ENCODE measurements at places on chromosomes 11 and 22. TPM values are rescaled to one million over a fixed set of nuclear protein-coding genes. Genes with fewer than 3 reads are reported as not detected.

GRCh38 chr11:125768336-125769046 is 10.1 kb downstream of the PATE2 start:
- no peak for DNase-seq
- no peaks in the 10 kb centered on the region for H3K27me3 ChIP-seq
- H3K4me3 ChIP-seq = no peak overlapping the region
- no peak overlapping the region for H3K27ac ChIP-seq

- H3K36me3 ChIP-seq = no peaks in the 10 kb centered on the region
- no peaks in the 10 kb centered on the region for H3K27me3 ChIP-seq
- no peak overlapping the region for H3K4me3 ChIP-seq
- DNase-seq = no peak
- no peaks in the 10 kb centered on the region for H3K4me1 ChIP-seq
Measured at GRCh38 chr11:79834015-79834414, 393.2 kb upstream of the TENM4 start.

DNA sequence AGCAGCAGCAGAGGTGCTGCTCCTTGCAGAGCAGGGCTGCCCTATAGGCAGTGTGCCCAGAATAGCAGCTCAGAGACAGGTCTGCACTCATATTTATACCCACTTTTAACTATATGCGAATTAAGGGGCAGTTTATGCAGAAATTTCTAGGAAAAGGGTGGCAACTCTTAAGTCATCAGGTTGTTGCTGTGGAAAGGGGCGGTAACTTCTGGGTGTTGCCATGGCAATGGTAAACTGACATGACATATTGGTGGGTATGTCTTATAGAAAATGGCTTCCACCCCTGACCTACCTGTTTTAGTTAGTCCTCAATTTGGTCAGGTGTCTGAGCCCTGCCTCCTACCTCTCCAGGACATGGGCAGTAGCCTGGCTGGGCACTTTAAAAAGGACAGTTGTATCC is 122.3 kb downstream of the ATXN10 start:
- H3K27ac ChIP-seq = no peak overlapping the region
- peaks cover 6% of the 10 kb centered on the region for H3K36me3 ChIP-seq
- no peaks in the 10 kb centered on the region for H3K27me3 ChIP-seq
- no peaks in the 10 kb centered on the region for H3K4me1 ChIP-seq
- H3K4me3 ChIP-seq = no peak overlapping the region

DNA sequence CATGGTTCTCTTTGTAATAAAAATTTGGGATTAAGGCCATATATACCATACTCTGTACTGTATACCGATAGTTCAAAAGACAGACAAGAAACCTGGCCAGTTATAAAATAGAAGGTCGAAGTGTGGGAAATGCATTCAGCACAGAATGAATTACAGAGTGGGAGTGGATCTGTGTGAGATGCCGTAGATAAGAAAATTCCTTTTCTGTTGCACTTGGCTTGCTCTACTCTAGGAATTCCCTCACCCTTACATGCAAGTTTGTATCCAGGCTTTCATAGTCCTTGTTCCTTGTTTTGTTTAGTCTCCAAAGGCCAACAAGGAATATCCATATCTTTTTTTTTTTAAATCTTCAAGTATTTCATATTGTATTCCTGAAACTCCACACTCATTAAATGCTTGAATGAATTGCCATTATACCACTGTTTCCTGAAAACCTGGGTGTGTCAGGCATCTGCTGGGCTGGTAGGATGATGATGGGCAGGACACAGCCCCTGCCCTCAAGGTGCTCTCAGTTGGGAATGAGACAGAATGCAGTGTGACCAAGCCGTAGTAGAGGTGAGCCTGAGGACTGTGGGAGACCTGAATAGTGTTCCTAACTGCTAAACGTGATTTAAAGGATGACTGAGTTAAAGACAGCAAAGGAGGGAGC is 53.5 kb downstream of the TEAD1 start:
- H3K27me3 ChIP-seq = no peaks in the 10 kb centered on the region
- H3K4me1 ChIP-seq = no peaks in the 10 kb centered on the region
- H3K4me3 ChIP-seq = no peak overlapping the region
- no peaks in the 10 kb centered on the region for H3K36me3 ChIP-seq

DNA sequence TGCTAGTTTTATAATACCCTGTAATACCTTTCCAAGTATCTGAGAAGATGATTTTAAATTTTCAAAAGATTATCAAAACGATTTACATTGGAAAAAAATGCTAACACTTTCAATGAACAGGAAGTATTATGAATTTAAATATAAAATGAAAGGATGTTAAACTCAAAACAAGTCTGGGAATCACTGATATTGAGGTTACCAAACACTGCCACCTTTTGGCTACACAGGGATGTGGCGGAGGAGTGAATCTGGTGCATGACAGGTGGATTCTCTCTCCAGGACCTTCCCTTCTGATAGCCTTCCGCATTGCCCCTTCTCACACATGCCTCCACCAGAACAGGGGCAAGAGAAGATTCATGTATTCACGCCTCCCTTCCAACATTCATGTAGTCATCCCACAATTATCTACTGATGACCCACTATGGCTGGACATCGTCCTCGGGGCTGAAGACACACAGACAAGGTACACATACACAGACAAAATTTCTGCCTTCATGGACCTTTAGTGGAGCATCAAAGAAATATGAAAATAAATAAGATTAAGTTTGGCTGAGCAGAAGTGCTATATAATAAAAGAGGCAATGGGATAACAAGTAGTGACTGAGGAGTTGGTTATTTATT is 34.7 kb downstream of the ATG16L2 start:
- no peaks in the 10 kb centered on the region for H3K4me1 ChIP-seq
- H3K27me3 ChIP-seq = no peaks in the 10 kb centered on the region
- DNase-seq = no peak
- H3K36me3 ChIP-seq = no peaks in the 10 kb centered on the region
- no peak overlapping the region for H3K4me3 ChIP-seq
- H3K27ac ChIP-seq = no peak overlapping the region

DNA sequence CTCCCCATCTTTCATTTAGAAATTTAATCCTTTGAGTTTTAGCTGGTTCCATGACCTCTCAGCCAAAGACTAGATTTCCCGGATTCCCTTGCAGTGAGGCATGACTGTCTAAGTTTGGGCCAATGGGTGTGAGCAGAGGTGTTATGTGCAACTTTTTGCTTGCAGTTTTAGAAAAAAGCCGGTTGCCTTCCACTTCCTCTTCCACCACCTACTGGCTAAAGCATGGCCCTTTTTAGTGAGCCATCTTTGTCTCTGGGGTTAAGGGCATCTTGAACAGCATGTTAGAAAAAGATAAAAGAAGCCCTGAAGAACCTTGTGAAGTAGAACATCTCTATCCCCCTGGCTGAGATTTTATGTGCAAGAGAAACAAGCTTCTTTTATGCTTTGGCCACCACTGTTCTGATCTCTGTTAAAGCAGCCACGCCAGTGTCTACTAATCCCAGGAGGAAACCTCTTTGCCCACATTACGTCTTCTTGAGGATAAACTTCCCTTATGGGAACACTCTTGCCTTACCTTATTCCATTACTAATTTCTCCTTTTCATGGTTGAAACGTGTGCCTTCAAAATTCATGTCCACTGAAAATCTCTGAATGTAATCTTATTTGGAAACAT is 279.9 kb downstream of the TENM4 start:
- no peaks in the 10 kb centered on the region for H3K4me1 ChIP-seq
- no peak overlapping the region for H3K4me3 ChIP-seq
- H3K27ac ChIP-seq = no peak overlapping the region
- no peak for DNase-seq
- H3K27me3 ChIP-seq = no peaks in the 10 kb centered on the region
- H3K36me3 ChIP-seq = no peaks in the 10 kb centered on the region

GRCh38 chr22:29155966-29156365 is 49.7 kb upstream of the EMID1 start:
- H3K4me1 ChIP-seq = peaks cover 3% of the 10 kb centered on the region
- H3K36me3 ChIP-seq = no peaks in the 10 kb centered on the region
- H3K4me3 ChIP-seq = no peak overlapping the region
- DNase-seq = peak; percentile 29

GRCh38 chr11:61334434-61335354 is 1.7 kb downstream of the TKFC start:
- peak; percentile 86 for DNase-seq
- H3K4me3 ChIP-seq = peak overlapping the region; percentile 53
- H3K27ac ChIP-seq = peak overlapping the region; percentile 56

DNA sequence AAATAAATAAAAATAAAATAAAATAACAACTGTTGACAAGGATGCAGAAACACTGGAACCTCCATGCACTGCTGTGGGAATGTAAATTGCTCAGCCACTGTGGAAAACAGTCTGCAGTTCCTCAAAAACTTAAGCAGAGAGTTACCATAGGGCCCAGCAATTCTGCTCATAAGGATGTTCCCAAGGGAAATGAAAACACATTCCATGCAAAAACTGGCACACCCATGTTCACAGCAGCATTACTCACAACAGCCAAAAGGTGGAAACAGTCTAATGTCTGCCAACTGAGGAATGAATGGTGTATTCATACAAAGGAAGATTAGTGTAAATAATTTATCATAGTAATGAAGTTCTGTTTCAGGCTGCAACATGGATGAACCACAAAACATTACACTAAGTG is 3.2 kb upstream of the KRTAP5-10 start:
- no peak for DNase-seq
- no peak overlapping the region for H3K4me3 ChIP-seq
- no peak overlapping the region for H3K27ac ChIP-seq
- no peaks in the 10 kb centered on the region for H3K4me1 ChIP-seq

- H3K36me3 ChIP-seq = no peaks in the 10 kb centered on the region
- no peaks in the 10 kb centered on the region for H3K4me1 ChIP-seq
- H3K4me3 ChIP-seq = no peak overlapping the region
- no peak overlapping the region for H3K27ac ChIP-seq
Measured at GRCh38 chr11:88501541-88501940, 164.0 kb upstream of the CTSC start.

- H3K27me3 ChIP-seq = no peaks in the 10 kb centered on the region
- H3K36me3 ChIP-seq = no peaks in the 10 kb centered on the region
- H3K27ac ChIP-seq = no peak overlapping the region
- H3K4me3 ChIP-seq = no peak overlapping the region
- no peak for DNase-seq
- no peaks in the 10 kb centered on the region for H3K4me1 ChIP-seq
Measured at GRCh38 chr11:101960231-101960630, 43.9 kb upstream of the ANGPTL5 start.

- peaks cover 6% of the 10 kb centered on the region for H3K36me3 ChIP-seq
- H3K27ac ChIP-seq = no peak overlapping the region
- no peaks in the 10 kb centered on the region for H3K4me1 ChIP-seq
- no peak for DNase-seq
Measured at GRCh38 chr22:40028098-40028425, 33.3 kb downstream of the FAM83F start.

DNA sequence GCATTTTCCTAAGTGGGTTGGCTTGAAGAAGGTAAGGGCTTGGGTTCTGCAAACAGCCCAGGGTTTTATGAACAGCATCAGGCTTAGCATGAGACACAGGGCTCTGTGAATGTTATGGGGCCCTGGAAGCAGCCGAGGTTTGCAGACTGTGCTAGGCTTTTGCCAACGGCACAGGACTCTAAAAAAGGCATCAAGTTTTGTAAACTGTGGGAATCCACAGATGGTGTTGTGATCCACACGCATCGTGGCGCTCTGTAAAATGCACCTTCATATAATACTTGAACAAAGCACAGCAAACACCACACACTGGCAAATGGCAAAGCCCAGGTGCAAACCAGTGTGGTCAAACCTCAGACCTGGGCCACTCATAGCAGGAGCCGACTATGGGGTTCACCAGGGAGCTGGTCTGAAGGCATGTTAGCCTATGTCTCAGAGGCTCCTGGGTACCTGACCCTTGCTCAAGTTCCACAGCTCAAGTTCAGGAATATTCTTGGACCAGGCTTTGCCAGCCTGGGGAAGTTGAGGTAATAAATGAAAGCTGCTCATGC is 2.4 kb upstream of the SLCO2B1 start:
- peaks cover 69% of the 10 kb centered on the region for H3K4me1 ChIP-seq
- no peaks in the 10 kb centered on the region for H3K36me3 ChIP-seq
- DNase-seq = no peak
- no peak overlapping the region for H3K4me3 ChIP-seq
- H3K27ac ChIP-seq = no peak overlapping the region
- no peaks in the 10 kb centered on the region for H3K27me3 ChIP-seq

- no peaks in the 10 kb centered on the region for H3K4me1 ChIP-seq
- DNase-seq = no peak
- H3K27ac ChIP-seq = no peak overlapping the region
- H3K4me3 ChIP-seq = no peak overlapping the region
- H3K27me3 ChIP-seq = no peaks in the 10 kb centered on the region
Measured at GRCh38 chr22:37716708-37717107, 19.9 kb downstream of the TRIOBP start.

DNA sequence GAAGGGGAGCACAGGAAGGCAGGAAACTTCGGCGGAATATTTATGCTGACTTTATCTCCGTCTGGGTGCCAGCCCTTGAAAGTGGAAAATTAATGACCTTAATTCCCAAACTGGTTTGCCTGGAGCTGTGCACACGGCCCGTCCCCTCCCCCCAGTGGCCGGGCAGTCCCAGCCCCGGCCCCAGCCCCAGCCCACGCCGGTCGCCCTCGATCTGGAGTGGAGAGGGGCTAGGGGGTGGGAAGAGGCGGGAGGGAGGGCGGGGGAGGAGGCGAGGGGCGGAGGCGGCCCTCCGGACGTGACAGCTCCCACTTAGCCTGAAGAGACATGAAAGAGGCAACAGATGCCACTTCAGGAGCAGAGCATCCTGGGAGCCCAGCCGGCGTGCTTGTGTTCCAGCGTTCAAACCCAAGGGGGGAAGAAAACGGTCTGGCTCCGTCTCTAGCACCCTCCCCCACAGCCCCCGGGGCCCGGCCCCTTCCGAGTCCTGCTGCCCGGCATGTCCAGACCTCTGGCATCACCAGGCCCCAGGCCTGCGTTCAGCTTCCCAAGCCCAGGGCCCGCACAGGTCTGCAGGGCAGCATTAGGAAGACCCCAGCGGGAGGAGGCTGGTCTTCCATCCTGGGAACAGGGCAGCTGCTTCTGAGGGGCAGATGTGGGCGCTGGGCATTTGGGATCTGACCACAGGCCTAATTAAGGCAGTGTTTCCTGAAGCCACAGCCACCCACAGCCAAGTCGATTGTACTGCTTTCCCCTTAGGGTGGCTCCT is 20.0 kb upstream of the LMO1 start:
- no peaks in the 10 kb centered on the region for H3K27me3 ChIP-seq
- no peaks in the 10 kb centered on the region for H3K36me3 ChIP-seq
- DNase-seq = peak; percentile 9

GRCh38 chr22:17924735-17925364 is 99.5 kb downstream of the MICAL3 start:
- H3K4me1 ChIP-seq = peaks cover 11% of the 10 kb centered on the region
- H3K4me3 ChIP-seq = no peak overlapping the region
- peak overlapping the region; percentile 5 for H3K27ac ChIP-seq
- H3K27me3 ChIP-seq = no peaks in the 10 kb centered on the region
- DNase-seq = peak; percentile 17
- H3K36me3 ChIP-seq = no peaks in the 10 kb centered on the region

- H3K27ac ChIP-seq = no peak overlapping the region
- H3K36me3 ChIP-seq = no peaks in the 10 kb centered on the region
- DNase-seq = no peak
- H3K27me3 ChIP-seq = no peaks in the 10 kb centered on the region
- no peak overlapping the region for H3K4me3 ChIP-seq
Measured at GRCh38 chr11:128908391-128909246, 17.5 kb downstream of the KCNJ5 start.

YPEL1 gene
- 3.3 TPM for total RNA-seq

TRIM51 gene
- not detected for total RNA-seq

SOX10 gene
- total RNA-seq = not detected

ANGPTL5 gene
- not detected for total RNA-seq

NRIP3 gene
- total RNA-seq = not detected

CDCA5 gene
- 9.6 TPM for total RNA-seq

TRMU gene
- 101 TPM for total RNA-seq

ARHGEF17 gene
- 11.3 TPM for total RNA-seq

KDM4D gene
- 0.54 TPM for total RNA-seq

ISX gene
- 26.4 TPM for total RNA-seq
